ENCODE measurements at places on chromosomes 11 and 22.

DNA sequence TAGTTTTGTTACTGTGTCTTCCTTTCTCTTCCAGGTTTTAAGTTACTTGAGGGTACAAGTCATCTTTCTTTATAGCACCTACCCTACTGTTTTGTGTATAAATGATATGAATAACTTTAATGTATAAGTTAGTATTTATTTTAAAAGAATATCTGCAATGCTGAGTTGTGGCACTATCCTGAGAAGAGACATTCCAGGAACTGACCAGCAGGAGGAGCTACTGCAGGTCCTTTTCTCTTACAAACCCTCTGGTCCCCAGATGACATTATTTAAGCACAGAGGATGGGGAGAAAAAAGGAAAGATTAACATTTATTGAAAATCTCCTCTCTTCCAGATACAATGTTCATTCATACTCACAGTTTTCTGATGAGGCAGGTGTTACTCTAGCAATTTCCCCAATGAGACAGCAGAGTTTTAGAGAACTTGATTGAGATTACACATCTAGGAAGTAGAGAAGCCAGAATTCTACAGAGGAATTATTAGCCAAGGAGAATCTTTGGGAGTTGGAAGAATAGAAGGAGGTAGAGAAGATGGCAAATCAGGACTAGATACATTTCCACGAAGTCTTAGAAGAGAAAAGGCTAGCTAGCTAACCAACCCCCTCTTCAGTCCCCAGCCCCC is 541.2 kb upstream of the API5 start:
- DNase-seq: no peak

DNA sequence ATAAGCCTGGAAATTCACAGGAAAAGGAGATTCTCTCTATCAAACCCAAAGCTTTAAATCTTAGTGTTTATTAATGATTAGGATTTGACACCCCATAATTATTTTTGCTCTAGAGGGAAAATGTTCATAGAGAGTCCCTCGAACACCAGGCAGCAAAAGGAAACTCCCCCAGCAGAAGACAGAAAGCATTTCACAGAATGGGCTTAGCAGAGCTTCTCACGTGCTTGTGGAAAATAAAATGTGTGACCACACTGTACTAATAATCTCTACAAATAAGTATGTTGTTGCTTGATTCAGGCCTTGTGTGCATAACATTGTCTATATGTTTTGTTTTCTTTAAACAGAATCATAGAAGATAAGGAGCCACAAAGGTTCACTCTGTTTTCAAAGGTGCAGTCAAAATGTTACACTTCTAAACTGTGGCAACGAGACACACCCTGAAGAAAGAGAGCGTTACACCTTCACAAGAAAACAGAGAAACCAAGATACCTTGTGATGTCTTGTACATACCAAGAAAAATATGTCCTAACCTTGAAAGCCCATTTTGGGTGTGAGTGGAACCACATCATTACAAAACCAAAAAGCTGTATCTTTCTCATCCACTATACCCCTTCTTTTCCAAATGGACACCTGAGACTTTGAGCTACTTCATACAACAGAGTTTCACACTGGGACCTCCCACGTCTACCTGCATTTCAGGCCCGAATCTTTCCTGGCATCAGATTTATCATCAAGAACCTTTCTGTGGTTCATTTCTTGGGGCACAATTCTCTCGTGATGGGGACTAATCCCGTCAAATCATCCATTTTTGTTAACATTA is 282.5 kb downstream of the ETS1 start:
- no peak for DNase-seq

GRCh38 chr11:36300650-36301049 is 4.6 kb downstream of the PRR5L start:
- DNase-seq: no peak

DNA sequence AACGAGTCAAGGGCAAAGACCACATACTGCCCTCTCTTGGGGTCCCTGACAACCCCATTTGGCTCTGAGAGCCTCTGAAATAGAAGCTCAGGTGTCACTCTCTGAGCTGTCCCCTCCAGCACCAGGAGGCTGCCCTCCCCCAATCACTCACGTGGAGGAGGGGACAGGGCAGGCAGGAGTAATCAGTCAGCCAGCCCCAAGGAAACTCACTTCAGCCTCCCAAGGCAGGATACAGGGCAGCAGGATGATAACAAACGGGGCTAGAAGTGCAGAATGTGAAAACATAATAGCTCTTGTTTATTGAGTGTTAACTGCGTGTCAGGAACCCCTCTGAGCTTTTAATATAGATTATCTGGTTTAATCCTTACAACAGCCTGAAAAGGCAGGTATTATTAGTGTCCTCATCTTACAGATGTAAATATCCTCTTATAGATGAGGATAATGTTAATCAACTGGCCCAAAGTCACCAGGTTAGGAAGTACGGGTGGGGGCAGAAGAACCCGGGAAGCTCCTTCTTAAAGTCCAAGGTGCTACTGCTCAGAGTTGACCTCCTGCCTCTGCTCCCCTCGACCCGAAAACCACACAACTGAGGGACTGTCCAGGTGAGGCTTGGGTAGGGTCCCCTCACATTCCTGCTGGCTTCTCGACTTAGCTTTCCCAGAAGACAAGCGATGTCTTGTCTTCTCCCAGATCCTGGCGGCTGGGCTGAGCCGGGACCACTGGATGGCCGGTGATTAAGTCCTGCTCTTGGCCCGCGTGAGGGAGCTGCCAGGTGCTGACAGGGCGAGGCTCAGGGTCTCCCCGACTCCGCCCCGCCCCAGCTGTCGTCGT is 2.7 kb downstream of the CHRM4 start:
- no peak for DNase-seq

- no peak for DNase-seq
Observed at GRCh38 chr22:17914474-17914873, 109.9 kb downstream of the MICAL3 start.

DNA sequence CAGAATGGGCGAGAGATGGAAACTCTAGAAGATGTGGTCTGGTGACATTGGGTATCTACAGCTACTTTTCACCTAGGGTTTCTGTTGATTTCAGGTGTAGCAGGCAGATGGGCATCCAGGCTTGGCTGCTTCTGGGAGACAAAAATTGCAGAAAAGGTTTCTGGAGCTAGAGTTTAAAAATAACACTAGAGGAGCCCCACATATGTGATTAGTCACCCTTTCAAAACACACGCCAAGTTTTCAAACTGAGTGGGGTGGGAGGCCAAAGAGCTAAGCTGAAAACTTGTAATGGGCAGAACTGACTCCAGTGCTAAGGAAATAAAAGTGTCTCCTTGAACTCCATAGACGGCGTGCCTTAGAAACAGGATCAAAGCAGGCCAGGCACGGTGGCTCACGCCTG is 80.8 kb downstream of the GRK3 start:
- no peak for DNase-seq
